ENCODE measurements at places on chromosomes 1 and 21. TPM values are rescaled to one million over a fixed set of nuclear protein-coding genes. Genes with fewer than 3 reads are reported as not detected.

The SPRR2A gene
- total RNA-seq, result not detected

DNA sequence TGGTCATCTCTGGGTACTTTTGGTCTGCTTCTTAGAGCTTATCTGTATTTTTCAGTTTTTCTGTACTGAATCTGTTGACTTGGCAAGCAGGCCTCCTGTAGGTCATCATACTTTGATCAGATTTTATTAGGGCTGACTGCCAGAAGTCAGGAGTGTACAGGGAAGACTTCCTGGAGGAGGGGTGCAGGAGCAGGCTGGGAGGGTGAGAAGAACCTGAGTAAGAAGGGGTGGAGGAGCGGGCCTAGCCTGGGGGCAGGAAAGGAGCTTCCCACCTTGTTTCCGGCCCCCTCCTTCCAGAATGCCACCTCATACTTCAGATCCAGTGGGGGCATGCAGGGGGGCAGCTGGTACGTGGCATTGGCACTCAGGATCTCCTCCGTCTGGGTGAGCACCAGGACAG lies 18.3 kb upstream of the IL22RA1 start:
- no peak for DNase-seq

GRCh38 chr1:108570128-108570527 lies 10.2 kb downstream of the EEIG2 start:
- DNase-seq, result no peak

DNA sequence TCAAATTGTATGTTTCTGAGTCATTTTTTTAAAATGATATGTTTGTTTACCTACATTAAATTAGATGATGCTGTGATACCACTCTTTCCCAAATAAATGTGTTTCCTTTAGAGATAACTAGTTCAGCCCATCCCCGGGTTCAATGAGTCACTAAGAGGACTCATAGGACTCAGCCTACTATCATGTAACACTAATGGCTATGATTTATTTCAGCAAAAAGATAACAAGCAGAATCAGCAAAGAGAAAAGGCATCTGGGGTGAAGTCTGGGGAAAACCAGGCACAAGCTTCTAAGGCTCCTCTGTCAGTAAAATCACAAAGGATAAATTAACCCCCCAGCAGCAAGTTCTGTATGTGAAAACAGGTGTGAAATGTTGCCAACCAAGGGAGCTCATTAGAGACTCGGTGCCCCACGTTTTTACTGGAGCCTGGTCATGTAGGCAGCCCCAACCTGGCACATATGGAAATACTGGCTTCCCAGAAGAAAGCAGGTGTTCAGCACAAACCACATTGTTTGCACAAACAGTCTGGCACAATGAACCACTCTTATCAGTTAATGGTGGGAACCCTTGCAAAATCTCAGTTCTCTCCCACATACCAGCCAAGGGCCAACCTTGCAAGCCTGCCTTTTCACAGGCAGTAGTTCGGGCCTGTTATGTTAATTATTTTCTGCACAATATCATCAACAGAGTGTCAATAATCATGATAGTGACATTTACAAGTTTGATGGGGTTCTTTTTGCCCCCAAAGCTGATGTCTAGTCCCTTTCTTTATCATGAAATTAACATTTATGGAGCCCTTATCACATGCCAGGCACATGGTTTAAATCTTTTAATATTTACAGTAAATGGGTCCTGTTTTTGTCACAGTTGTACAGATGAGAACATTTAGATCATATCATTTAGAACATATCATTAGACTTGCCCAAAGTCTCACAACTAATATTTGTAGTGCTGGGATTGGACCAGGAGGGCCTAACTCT lies 23.1 kb upstream of the CNN3 start:
- no peak for DNase-seq

The OR2M3 gene
- total RNA-seq, result not detected

The PLA2G2A gene
- total RNA-seq, result not detected

GRCh38 chr1:75579046-75579445 lies 31.9 kb downstream of the SLC44A5 start:
- DNase-seq, result no peak

DNA sequence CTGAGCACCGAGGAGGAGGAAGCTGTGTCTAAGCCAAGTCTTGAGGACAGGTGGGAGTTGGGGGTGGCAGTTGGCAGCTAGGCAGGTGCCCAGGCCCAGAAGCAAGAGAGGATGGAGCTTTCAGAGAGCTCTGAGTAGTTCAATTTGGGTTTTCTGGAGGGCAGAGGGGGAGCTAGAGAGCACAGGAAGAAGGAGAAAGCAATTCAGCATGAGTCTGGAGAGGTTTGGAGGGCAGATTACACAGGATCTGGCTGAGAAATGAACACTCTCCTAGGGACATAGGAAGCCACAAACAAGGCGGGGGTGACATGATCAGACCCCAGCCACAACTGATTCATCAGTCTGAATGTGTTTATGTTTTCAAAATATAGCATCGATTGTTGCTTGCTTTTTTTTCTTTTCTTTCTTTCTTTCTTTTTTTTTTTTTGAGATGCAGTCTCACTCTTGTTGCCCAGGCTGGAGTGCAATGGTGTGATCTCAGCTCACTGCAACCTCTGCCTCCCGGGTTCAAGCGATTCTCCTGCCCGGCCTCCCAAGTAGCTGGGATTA lies 23.8 kb downstream of the PTPRF start:
- no peak for DNase-seq

- DNase-seq, result no peak
These were observed 38.9 kb downstream of the XPR1 start for GRCh38 chr1:180670681-180671080.

DNA sequence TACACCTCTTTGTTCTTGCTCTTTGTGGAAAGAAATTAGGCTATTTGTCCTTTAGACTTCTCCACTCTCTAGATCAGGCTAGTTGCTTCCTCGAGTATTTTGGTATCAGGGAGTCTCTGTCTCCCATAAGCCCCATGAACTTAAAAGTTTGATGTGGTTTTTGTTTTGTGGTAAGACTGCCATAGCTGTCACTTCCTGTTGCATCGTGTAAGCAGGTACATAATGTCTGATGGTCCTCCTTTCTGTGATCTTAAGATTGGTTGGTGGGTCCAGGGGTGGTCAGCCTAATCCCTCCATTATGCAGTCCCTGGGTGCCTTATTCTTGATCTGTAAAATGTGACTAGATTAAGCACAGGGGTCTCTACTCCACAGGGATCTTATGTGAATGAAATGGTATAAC lies 23.1 kb downstream of the CD53 start:
- DNase-seq, result no peak

DNA sequence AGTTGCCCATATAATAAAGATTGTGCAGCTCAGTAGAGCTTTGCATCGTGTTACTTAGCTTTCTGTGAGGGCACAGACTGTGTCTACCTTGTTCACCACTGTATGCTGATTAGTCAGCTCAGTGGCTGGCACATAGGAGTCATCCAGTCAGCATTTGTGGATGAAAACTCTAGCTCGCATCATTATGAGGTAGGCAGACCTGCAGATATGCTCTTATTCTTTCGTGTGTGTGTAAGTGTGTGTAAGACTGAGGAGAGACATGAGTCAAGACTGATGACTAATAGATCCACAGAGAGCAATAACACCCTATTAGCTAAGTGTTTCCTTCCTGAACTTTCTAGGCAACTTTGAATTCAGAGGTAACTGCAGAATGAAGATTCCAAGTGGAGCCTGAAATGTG lies 17.1 kb downstream of the TTF2 start:
- DNase-seq, result no peak

Data from uterus (tissue), 4 donors.